ENCODE measurements at places on chromosomes 6 and 20.

DNA sequence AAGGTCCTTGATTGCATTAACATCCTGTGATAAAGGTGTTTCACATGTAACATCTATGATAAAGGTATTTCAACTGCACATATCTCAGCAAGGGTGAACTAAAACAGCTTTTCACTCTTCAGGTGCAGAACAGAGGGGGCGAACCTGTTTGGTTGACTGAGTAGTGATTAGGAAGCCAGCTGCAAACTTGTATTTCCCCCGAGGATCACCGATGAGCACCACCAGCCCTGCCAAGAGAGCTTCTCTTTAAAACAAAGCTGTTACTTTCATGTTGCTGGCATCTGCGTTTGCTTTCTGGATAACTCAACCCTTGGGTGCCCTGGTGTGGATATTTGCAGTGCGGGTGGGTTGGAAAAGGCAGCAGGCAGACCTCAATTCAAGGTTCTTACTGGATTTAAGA, 39.6 kb downstream of the JAG1 start:
- DNase-seq: no peak

GRCh38 chr6:134287859-134288537, 29.9 kb downstream of the SGK1 start:
- DNase-seq: no peak

DNA sequence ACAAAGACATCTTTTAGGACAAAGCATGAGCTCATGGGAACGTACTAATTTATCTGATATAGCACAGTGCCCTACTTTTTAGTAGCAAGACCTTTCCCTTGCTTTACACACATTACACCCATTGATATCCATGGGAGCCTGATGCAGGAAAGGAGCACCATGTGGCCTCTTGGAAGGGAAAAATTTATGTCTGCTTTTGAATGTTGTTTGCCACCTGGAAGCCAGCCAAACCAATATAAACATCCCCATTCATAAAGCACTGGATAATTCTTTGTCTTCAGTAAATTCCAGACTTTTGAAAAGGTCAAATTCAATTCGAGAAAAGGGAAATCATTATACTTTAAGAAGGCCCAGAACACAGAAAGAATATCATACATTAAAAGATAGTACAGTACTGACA, 152.3 kb upstream of the BEND6 start:
- DNase-seq: peak; percentile 70

DNA sequence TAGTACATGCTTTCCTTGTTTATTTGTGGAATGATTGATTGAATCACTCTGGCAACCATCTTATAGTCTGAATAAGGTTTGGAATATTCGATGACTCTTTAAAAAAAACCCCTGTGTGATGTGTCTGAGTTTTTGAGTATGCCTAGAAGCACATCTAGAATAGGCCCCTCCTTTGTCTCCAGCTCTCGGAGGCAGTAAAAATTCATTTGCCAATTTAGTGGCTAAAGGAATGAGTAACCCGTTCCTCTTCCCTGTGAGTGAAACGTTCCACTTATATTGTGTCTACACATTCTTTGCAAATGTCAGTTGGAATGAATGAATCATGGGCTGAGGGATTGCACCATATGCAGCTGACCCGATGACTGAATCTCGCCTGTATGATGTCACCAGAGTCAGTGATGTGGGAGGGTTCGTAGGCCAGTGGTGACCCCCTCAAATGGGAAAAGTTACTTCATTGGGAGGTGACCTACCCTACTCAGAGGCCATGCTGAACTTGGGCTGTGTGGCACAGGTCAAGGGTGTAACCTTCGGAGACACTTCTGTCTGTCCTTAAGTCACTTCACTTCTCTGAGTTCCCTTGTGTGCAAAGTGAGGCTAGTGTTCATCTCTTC, 21.6 kb downstream of the MOCS3 start:
- peak; percentile 99 for DNase-seq

- DNase-seq: no peak
Measured at GRCh38 chr6:41595166-41595565, 43.1 kb upstream of the MDFI start.

DNA sequence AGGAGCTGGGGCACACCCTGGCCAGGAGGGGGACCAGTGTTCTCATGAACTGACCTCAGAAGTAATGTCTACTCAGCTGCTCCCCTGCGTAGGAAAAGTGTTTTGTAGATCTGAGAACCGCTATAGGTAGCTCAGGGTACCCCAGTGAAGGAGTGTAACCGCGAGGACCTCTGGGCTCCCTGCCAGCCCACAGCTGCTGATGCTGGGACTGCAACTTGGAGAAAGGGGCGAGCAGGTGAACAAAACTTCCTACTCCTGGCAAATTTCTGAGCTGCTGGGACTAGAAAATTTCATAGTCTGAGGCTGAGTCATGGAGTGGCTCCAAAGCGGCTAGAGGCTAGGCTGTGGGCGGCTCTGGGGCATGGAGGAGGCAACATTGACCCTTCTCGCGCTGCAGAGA, 51.9 kb downstream of the PYGB start:
- peak; percentile 29 for DNase-seq

DNA sequence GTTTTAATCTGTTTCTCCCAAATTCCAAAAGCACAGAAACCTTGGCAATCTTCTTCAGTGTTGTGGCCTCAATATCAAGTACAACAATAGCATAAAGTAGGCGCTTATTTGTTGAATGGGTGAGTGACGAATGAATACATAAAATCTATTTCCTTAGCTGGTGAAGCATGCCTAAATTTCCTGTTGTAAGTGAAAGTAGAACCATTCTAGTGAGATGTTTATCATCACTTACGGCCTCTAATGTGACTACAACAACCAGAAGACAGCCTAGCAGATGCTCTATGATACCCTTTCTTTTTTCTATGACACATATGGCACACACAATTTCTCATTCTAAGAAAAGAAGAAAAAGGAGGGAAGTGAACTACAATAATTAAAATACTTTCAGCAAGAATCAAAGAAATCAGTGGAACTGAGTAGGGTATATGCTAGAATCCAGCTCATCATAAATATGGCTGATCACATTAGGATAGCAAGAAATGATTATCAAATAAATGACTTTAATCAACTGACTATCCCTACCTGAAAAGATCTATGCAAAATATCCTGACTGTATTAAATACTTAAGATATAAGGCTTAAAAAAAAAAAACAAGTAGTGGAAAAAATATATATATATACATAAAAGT, 67.4 kb downstream of the BTBD9 start:
- no peak for DNase-seq

- DNase-seq: no peak
Measured at GRCh38 chr6:131036601-131037000, 26.4 kb downstream of the EPB41L2 start.

DNA sequence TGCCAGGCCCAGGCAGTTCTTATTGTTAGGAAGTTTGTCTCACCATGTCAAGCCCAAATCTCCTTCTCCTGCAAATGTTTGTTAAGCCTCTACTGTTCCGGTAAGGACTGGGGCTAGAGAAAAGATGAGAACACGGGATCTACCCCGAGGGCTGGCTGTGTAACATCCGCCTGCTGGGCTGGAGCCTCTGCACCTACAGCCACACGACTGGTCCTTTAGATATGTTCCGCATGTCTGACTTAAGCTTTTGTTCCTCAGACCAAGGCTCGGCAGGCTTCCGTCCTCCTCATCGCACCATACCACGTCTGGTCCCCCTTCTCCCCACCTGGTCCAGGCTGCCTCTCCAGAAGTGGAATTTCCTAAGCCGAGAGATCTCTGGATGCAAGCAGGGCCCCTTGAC, 2.6 kb downstream of the GHRH start:
- no peak for DNase-seq

DNA sequence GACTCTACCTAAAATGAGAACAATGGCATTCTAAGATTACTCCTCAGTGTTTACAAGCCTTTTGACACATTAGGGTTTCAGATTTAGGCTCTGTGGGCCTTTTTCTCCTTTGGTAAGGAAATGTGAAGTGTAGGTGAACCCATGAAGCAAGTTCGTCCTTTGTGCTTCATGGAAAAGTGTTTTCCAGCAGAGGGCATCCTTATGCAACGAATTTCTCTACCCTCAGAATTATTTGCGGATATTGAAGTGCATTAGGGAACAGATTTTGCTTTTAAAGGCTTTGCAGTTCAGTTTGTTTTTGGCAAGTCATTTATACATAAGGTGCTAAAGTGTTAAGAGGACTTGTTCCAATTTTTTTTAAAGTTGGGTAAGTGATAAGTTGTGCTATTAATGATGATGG, 55.7 kb upstream of the FERMT1 start:
- peak; percentile 62 for DNase-seq

GRCh38 chr20:50558483-50558925, 48.3 kb downstream of the PTPN1 start:
- peak; percentile 86 for DNase-seq

DNA sequence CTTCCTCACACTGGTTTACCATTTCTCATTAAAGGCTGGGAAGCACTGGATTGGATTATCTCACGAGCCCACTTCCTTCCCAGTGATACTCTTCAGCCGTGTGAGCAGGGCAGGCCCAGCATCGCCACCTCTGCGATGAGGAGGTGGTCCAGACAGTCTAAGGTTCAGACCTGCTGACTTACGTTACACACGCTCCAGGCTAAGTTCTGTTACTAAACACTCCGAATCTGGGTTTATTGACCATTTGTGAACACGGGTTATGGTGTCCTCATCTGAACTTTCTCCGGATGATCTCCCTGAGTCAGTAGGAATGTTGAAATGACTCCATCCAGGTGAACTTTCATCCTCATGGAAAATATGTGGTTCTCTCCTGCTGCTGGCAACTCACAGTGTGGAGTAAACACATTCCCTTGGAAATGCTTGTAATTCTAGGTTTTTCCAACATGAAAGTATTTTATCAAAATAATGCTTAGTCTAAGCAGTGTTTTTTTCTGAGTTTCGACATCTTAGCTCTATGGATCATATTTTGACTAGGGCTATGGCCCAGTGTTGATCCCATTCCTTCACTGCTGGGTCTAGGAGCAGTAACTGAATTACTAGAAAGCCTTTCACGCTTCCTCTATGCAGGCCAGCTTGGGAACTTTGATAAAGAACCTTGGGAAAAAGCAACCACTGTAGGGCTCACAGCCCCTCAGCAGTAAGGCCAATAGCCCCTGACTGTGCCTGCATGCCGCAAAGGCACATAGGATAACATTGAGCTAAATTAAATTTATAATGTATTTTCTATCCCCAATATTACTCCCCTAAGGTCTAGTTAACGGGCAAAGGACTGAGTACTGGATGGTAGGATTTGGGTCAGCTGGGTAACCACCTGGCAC, 37.7 kb upstream of the PXDC1 start:
- peak; percentile 62 for DNase-seq

- DNase-seq: no peak
Measured at GRCh38 chr6:137723273-137724017, 143.6 kb upstream of the TNFAIP3 start.

GRCh38 chr20:1896484-1897258, 1.5 kb downstream of the SIRPA start:
- DNase-seq: no peak

GRCh38 chr20:16147216-16147615, 426.0 kb downstream of the KIF16B start:
- no peak for DNase-seq

DNA sequence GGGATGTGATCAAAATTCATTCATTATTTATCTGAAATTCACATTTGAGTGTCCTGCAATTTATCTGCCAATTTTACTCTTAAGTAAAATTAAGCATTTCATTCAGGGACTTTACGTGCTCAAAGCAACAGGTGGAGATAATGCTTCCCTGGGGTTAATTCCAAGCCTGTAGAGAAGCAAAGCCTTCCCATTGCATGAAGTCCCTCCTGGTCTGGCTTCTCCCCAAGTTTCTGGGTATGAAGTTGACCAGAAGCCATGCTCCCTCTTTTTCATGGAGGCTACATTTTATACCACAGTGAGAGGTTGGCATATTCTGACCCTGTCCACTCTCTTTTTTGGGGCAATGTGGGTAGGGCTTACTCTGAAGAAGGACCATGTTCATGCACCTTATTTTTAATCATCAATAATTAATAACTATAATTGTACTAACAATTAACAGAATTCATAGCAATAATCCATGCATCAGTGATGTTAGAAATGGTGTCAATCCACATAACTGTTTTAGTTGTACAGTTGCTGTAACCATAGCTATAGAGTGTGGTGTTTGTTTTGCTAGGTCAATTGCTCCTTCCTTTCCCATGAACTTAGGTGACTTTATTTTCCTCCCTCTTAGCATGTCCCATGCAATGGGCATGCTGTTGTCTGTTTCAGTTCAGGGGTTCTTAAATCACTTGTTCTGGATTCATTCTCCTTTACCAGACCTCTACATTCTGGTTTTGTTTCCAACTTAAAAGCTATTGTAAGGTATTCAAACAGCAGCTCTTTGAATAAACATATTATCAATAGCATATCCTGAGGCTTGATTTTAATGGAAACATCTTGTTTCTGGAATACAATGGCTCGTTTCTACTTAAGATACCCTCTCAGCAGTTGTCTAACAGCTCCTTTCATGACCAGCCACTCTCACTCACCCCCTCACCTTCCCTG, 1.5 kb downstream of the LAMA4 start:
- DNase-seq: peak; percentile 61

GRCh38 chr20:38658879-38659596, 57.4 kb downstream of the ARHGAP40 start:
- no peak for DNase-seq

DNA sequence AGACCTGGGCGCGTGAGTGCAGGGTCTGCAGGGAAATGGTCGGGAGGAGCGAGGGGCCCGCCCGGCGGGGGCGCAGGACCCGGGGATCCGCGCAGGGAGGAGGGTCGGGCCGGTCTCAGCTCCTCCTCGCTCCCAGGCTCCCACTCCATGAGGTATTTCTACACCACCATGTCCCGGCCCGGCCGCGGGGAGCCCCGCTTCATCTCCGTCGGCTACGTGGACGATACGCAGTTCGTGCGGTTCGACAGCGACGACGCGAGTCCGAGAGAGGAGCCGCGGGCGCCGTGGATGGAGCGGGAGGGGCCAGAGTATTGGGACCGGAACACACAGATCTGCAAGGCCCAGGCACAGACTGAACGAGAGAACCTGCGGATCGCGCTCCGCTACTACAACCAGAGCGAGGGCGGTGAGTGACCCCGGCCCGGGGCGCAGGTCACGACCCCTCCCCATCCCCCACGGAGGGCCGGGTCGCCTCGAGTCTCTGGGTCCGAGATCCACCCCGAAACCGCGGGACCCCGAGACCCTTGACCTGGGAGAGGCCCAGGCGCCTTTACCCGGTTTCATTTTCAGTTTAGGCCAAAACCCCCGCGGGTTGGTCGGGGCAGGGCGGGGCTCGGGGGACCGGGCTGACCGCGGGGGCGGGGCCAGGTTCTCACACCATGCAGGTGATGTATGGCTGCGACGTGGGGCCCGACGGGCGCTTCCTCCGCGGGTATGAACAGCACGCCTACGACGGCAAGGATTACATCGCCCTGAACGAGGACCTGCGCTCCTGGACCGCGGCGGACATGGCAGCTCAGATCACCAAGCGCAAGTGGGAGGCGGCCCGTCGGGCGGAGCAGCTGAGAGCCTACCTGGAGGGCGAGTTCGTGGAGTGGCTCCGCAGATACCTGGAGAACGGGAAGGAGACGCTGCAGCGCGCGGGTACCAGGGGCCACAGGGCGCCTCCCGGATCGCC, 54.2 kb upstream of the HLA-A start:
- peak; percentile 15 for DNase-seq

Measured in astrocyte of the spinal cord (primary cell).